ENCODE measurements at places on chromosomes 12 and 14. TPM values are rescaled to one million over a fixed set of nuclear protein-coding genes. Genes with fewer than 3 reads are reported as not detected.

DNA sequence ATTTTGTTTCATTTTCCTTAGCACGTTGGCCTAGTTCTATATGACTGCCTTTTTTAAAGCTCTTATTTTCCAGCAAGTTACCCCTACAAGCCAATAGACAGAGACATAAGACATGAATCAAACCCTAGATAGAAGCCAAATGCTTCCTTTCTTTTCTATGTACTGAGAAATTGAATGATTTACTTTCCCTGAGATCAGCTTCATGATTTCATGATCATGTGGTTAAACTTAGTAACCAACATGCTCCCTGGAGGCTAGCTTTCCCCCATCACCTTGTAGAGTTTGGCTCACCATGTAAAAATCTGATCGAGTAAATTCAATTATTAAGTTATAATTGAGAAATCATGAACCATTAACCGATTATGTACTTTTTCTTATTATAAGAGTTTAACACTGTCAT is 148.1 kb upstream of the LRIG3 start:
- no peak for DNase-seq

DNA sequence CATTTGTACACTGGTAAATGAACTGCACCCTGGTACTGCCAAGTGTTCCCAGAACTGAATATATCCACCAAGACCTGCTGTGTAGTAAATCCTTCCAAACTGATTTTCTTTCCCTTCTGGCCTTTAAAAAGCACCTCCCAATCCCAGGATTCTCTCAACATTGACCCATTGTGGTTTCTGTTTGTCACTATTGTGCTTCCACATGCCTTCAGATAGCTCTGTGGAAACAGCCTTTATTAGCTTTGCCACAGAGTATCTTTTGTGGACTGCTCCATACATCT is 949 bp upstream of the KIF21A start:
- no peak for DNase-seq

DNA sequence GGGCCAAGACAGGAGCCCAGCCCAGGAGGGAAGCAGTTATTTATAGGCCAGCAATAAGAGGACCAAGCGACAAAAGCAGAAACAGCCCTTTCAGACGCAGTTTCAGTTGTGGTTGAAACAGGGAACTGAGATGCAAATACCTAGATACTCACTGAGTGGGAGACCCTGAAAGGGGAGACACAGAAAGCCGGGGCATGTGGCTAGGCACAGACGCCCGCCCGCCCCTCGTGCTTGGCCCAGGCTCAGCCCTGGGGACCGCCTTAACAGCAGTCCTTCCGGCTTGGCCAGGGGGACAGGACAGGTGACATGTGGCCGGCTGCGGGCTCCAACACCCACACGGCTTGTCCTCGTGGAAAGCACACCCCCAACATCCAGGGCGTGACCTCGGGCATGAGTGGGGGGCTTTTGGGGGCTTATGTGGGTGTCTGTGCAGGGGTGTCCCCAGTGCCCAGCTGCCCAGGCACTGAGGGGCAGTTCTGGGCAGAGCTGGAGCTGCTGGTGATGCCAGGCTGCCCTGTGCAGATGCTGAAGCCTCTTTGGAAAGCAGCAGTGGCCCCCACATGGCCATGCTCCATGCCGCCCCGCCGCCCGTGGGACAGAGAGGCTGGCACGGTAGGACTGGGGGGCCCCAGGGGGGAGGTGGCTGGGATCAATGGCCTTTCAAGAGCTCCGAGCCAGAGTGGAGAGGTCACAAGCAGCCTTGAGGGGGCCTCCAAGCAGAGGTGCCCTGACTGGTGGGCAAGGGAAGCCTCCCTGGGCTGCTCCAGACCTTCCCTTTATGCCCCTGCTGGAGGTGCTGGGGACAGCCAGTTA is 2.1 kb downstream of the PLD4 start:
- peak; percentile 72 for DNase-seq

DNA sequence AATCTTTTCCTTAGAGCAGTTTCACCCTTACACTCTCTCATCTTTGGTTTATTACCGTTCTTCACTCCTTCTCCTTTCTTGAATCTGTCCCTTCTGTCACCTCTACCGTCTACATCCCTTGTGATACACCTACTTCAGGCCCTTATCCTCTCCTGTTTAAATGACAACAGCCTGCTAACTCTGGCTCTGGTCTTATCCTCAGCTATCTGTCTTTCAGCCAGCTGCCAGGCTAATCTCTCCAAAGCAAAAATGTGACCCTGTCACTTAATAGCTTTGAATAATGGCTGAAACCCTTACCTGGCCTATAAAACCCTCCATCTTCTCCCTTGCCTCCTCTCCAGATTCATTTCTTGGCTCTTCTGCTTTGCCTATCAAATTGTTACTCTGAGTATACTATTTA is 32.3 kb downstream of the BEST3 start:
- no peak for DNase-seq

GRCh38 chr12:81591256-81591655 is 167.9 kb downstream of the PPFIA2 start:
- no peak for DNase-seq

DNA sequence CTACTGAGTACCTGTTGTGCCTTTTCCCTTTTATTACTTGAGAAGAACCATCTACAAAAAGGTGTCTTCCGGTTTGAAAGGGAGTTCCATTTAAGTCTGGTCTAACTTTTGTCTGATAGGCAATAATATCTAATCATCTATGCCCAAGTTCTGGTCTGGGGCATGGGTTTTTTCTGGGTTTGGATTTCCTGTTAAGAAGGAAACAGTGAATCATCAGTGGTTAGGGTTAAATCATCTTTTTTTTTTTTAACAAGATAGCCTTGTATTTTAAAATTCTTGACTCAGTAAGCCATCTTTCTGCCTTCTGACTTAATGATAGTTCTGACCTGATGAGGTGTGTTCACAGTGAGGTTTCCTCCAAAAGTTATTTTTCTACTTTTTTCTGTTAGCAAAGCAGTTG is 29.3 kb upstream of the CPNE8 start:
- peak; percentile 11 for DNase-seq

DNA sequence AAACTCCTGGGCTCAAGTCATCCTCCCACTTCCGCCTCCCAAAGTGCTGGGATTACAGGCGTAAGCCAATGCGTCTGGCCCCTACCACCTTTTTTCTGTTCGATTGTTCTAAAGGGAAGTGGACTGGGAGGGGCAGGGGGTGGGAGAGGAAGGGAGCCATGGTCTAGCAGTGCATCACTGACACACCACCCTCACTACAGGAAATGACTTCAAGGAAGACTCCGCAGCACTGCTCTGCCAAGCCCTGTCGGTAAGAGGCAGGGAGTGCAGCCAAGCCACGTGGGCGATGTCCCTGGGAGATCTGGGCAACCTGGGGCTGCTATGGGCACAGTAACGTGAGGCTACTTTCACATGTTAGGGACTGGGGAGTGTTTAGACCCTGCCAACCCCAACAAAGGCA is 18.0 kb downstream of the LRRC74A start:
- DNase-seq, result no peak

DNA sequence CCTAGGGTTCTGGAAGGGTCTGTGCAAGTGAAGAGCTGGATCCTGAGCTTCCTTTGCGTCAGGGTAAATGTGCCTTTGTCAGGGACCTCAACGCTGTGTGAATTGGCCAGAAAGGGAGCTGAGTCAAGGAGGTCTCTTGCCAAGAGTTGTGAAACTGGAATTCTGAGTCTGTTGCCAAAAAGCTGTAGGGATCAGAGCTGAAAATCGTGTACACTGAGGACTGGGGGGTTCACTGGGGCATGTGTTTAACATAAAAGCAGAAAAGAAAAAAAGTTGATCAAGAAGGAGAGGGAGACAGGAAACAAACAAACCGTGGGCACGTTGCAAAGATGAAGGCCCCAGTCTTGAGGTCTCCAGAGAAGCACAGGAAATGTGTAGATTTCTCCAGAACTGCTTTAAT is 1081.5 kb downstream of the VRK1 start:
- DNase-seq, result no peak

DNA sequence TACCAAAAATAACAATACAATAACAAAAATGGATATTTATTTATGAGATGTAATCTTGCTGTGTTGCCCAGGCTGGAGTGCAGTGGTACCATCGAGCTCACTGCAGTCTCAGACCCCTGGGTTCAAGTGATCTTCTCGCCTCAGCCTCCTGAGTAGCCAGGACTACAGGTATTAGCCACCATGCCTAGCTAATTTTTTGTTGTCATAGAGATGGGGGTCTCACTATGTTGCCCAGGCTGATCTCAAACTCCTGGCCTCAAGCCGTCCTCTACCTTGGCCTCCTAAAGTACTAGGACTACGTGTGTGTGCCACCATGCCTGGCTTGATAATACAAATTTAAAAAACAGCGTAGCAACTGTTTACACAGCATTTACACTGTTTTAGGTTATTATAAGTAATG is 23.1 kb downstream of the ARHGAP5 start:
- no peak for DNase-seq

GRCh38 chr12:18658829-18659228 is 79.0 kb downstream of the PLCZ1 start:
- no peak for DNase-seq

DNA sequence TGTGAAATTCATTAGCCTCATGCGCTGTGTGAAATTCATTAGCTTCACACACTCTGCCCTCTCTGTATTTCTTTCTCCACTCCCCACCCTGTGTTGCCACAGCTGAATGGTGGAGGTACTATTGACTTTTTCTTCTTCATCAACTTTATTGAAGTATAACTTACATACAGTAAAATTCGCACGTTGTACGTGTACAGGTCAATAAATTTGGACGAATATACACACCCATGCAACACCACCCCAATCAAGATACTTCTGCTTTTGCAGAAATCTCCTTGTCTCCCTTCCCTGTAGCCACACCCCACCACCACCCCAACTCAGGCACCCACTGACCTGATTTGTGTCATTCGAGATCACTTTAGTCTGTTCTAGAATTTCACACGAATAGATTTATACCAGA is 51.8 kb downstream of the FBXL14 start:
- no peak for DNase-seq

GRCh38 chr12:21773263-21773741 is 1.2 kb downstream of the KCNJ8 start:
- DNase-seq, result no peak

DNA sequence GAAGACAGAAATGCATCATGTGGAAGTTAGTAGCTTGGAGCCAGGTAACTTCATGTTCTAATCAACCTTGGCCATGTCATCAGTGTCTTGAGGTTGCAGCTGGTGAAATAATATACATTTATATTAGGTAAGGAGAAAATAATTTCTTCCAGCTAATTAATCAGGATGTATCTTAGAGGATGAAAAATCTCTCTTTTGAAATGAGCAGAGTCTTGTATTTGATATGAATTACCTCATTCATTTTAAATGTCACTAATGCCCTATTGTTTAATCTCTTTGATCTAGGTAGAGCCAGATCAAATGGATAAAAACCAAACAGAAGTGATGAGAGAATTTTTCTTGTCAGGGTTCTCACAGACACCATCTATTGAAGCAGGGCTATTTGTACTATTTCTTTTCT is at the start of gene OR4Q2:
Gene OR4Q2, plus strand, starts transcription at position 301 of the 400 bp plus-strand sequence.
- DNase-seq, result no peak

- DNase-seq, result no peak
Observed at GRCh38 chr14:96979611-96980074, 182.5 kb downstream of the VRK1 start.

DNA sequence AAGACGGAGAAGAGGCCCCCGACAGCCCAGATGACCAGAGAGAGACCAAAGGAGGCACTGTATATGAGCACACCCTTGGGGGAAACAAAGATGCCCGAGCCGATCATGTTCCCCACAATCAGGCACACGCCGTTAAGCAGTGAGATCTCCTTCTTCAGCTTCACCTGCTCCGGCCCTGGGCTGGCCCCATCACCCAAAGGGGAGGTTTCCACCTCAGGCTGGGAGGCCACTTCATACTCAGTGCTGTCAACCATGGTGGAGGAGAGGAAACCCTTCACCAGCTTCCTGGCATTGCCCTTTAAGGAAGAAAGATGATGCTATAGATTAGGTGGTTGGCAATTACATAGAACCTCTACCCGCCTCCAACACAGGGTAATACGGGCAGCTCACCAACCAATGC is 2.1 kb downstream of the SLC7A7 start:
- DNase-seq, result no peak

The TAS2R9 gene
- not detected for total RNA-seq

The GLIPR1L1 gene
- not detected for total RNA-seq

The B4GALNT3 gene
- 0.36 TPM for total RNA-seq

The PLEKHH1 gene
- total RNA-seq, result 1.1 TPM

The ANKRD33 gene
- not detected for total RNA-seq

The LMO3 gene
- 3.2 TPM for total RNA-seq

The SRRM4 gene
- not detected for total RNA-seq

The AQP5 gene
- total RNA-seq, result not detected

The SCARB1 gene
- 10.9 TPM for total RNA-seq

Data from osteoblast (primary cell).